ENCODE measurements at places on chromosomes 2 and 18. TPM values are rescaled to one million over a fixed set of nuclear protein-coding genes. Genes with fewer than 3 reads are reported as not detected.
A peak's percentile ranks its signal among the peaks of the same experiment; 100 is the strongest.

The LRRTM4 gene
- not detected for total RNA-seq

The LIMS2 gene
- 9.2 TPM for total RNA-seq

The ZNF516 gene
- total RNA-seq: 22.1 TPM

The LBX2 gene
- not detected for total RNA-seq

DNA sequence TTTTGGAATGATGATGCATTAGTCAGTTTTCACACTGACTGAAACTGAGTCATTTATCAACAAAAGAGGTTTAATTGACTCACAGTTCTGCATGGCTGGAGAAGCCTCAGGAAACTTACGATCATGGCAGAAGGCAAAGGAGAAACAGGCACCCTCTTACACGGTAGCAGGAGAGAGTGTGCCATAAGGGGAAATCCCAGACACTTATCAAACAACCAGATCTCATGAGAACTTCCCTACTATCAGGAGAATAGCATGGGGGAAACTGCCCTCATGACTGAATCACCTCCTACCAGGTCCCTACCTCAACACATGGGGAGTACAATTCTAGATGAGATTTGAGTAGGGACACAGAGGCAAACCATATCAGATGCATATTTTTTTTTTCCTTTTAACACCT lies 504.5 kb upstream of the VRK2 start:
- DNase-seq: no peak

DNA sequence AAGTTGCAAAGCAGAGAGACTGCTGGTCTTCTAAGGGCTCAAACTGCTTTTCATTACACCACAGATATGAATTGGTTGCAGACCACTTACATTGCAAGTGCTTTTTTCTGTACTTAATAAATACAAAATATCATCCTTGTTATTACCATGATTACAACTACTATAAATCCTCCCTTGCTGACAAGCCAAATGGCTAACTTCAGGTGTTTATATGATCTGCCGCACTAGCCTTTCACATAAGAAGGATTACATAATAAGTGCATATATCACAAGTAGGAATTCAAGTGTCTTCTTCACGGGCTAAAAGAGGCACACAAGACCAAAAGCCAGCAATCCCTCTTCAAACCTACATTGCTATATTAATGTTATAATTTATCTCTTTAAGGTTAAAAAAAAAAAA lies 373.0 kb downstream of the ZEB2 start:
- no peak for DNase-seq

DNA sequence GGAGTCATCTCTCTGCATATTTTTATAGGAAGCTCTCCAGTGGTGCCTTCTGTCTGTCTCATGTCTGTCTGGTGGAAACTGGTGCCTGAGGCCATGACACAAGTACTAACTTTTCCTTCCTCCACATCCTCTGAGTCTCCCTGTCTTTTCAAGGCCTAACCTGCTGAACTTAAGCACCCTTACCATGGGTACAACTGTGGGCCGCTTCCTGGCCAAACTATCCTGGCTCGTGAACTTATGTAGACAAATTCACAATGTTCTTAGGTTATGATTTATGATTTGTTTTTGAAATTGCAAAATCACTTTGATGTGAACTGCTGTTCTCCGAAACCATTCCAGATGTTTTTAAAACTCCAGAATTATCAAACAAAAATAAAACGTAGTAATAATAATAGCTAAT lies 804.5 kb upstream of the POU3F3 start:
- DNase-seq: peak; percentile 79

DNA sequence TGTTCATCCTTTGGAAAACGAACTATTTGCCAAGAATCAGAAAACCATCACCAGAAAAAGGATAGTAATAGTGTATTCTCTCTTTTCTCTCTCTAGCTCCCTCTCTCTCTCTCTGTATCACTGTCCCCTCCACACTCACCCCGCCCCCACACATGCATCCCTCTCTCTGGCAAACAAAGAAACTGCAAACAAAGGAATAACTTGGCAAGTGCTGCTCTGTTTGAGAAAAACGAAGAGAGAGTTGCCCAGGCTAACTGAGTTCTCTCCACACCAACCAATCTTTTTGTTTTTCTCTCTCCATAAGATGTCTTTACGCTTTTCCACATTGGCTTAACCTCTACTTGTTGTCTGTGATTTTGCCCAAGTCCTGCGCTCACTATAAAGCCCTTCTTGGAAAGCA lies 316.2 kb downstream of the EPHA4 start:
- DNase-seq: no peak

DNA sequence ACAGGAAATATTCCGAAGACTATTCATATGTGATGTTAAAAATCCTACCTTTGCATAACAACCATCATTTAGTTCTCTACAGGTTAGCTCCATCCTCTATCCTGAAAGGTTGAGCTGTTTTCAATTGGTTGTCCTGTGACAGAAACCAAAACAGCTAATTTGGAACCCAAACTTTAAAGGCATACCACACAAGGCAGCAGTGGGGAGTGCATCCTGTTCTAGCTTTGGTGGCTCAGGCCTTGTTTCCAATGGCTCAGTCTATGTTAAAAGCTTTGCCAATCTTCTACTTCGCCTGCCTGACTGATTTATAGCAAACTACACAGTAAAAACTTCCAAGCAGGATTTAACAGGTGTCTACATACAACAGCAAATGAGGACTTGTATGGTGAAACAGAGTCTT lies 3.2 kb downstream of the CD226 start:
- DNase-seq: no peak
